ENCODE measurements at places on chromosomes 13 and 19.
A peak's percentile ranks its signal among the peaks of the same experiment; 100 is the strongest.

DNA sequence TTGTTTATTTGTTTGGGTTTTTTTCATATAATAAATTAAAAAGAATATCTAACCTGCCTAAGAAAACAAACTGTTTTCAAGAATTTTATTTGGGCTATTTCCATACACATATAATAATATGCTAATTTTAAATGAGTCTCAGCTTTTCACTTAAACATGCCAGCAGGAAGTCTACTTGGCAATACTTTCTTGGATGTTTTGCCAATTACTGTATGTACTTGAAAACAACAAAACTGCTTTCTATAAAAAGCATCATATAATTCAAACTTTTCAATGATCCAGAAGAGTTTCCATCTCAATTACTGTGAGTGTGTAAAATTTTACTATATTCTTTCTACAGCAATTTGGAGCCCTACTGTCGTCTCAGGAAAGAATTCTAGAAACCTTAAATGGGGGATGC lies 961.2 kb downstream of the PCDH17 start:
- no peak for DNase-seq

- no peak for DNase-seq
These were observed 26.2 kb downstream of the CELF5 start for GRCh38 chr19:3250675-3251074.

DNA sequence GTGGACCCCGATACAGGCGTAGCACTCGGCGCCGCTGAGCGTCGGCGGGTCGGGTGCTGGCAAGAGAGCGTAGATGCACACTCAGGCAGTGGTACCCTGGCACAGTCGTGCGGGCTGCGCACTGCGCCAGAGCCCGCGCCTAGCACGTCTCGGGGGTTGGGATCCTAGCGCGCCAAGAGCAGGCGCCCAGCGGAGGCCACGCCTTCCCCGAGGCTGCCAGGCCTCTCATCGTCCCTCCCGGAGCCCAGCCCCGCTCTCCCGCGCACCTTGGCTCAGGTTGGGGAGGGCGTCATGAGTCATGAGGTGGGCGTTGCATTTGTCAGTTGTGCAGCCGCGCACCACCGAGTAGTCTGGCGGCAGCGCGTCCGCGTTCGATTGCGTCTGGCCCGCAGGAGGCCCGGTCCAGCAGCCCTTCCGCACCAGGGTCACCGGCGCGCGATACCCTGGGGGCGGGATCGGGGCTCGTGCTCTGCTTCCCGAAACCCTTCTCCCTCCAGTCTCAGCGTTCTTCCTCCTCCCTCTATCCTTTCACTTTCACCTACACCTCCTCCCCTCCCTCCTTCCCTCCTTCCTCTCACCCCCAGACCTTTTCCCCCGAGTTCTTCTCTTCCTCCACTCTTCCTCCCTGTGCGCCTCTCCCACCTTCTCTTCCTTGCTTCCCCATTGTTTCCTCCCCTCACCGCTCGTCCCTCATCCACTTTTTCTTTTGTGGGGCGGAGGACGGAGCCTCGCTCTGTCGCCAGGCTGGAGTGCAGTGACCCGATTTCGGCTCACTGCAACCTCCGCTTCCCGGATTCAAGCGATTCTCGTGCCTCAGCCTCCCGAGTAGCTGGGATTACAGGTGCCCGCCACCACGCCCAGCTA lies 3.5 kb downstream of the LYPD5 start:
- peak; percentile 63 for DNase-seq

- no peak for DNase-seq
These were observed 7.6 kb downstream of the TPT1 start for GRCh38 chr13:45333251-45333976.

GRCh38 chr19:48469934-48470680 lies 938 bp downstream of the CYTH2 start:
- DNase-seq, result no peak

- no peak for DNase-seq
These were observed 30.1 kb downstream of the GSX1 start for GRCh38 chr13:27822258-27822872.

GRCh38 chr13:35086667-35087066 lies 144.6 kb downstream of the NBEA start:
- DNase-seq, result no peak

- DNase-seq, result no peak
These were observed 1.7 kb downstream of the ATP13A1 start for GRCh38 chr19:19661675-19662251.

DNA sequence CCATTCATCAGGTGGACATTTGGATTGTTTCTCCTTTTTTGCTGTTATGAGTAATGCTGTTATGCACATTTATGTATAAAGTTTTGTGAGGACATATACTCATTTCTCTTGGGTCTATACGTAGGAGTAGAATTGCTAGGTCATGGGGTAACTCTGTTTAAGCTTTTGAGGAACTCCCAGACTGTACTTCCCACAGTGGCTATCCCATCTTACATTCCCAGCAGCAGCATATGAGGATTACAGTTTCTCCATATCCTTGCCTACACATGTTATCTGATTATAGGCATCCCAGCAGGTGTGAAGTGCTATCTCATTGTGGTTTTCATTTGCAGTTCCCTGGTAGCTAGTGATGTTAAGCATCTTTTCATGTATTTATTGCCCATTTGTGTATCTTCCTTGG lies 5.9 kb downstream of the ZSCAN22 start:
- no peak for DNase-seq

- DNase-seq, result no peak
These were observed 17.0 kb downstream of the ERFL start for GRCh38 chr19:41910992-41911888.

GRCh38 chr13:113058129-113058987 lies 47.2 kb upstream of the F7 start:
- DNase-seq, result no peak

DNA sequence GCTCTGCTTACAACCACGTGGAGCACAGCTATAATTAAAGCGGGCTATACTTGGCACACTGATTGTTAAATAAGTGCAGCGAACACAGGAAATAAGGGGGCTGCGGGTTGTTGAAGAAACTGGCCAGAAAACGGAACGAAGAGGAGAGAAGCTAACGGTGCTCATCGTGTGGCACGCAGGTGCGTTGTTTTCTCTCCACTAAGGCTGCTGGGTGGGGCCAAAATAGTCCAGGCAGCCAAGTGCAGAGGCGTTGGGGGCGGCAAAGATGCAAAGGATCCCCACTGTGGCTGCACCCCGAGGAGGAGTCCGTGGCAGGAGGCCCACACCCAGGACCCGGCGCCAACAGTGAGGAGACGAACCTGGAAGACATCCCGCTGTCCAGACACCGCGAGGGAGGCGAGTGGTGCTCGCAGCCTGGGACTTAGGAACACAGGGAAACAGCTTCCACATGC lies 8.1 kb upstream of the ARL11 start:
- no peak for DNase-seq

DNA sequence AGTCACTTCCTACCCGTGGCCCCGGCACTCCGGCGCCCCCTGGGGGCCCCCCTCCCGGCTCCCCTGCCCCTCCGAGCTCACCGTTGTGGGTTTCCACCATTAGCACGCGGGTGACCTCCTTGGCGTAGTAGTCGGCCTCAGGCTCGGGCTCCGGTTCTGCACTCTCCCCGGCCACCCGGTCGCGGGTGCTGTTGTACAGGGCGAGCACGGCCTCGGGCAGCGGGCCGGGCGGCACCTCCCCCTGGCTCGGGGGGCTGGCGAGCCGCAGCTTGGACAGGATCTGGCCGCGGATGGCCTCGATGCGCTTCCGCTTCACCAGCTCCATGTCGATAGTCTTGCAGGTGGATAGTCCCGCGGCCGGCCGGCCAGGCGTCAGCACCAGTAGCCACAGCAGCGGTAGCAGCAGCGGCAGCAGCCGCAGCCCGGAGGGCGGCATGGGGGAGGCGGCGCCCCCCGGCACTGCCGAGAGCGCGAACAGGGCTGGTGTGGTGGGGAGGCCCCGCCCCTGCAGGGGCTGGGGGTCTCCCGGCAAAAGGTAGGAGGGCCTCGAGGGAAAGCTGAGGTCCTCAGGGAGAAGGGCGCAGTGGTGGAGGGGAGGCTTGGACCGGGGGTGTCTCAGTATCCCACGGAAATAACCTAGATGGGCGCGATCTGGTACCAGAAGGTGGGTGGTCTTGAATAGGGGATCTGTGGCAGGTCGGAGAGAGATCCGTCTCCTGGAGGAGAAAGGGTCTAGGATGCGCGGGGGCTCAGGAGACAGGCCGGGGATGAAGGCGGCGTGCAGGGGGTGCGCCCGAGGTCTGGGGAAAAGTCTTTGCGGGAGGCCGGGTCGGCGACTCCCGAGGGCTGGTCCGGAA lies 885 bp downstream of the TGFB1 start:
- peak; percentile 68 for DNase-seq

DNA sequence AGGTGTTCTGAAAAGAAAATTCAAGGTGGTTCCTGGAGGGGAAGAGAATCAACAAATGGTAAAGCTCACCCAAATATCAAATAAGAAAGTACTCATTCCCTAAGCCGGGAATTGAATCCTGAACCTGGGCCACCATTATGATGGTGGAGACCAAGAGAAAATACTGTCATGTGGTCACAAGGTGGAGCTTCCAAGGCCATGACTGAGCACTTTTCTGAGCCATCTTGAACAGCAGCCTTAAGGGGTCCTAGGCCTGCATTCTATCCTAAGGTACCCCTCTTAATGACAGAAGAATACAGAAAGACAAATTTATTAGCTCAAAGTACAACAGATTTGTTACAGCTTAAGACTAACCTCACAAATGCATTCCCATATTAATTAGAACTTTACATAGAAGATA lies 9.6 kb downstream of the ZNF431 start:
- no peak for DNase-seq

GRCh38 chr19:3338541-3339181 lies 27.7 kb upstream of the NFIC start:
- peak; percentile 25 for DNase-seq

DNA sequence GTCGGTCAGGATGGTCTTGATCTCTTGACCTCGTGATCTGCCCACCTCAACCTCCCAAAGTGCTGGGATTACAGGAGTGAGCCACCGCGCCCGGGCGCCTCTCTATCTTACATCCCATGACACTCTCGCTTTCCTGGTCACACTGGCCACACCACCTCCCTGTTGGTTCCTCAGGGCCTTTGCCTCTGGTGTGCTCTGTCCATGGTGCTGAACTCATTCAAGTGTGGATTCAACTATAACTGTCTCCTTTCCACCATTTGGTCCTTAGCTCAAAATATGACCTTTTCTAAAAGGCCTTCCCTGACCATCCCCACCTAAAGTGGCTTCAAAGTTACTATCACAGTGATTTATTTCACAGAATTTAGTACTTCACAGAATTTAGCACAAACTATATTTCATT lies 3.7 kb upstream of the SMIM17 start:
- no peak for DNase-seq

- DNase-seq, result no peak
These were observed 308.1 kb downstream of the COG6 start for GRCh38 chr13:39963612-39964011.

DNA sequence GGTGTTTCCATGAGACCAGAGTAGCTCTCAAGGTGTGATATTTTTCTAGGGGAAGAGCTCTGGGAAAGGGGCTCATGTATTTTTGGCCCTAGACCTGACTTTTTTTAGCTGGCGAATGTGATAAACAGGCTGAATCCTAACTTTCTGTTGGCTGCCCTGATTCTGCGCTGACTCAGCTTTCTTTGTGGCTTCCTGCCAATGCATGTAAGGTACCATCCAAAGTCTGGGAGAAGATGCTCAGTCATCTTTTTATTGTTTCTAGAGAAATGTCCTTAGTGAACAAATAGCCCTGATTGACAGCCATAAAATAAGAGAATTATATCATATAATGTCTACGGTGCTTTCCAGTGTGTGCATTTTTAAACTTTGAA lies 113.6 kb upstream of the MBNL2 start:
- no peak for DNase-seq

- DNase-seq, result no peak
These were observed 108.7 kb upstream of the MBNL2 start for GRCh38 chr13:97113231-97114001.

DNA sequence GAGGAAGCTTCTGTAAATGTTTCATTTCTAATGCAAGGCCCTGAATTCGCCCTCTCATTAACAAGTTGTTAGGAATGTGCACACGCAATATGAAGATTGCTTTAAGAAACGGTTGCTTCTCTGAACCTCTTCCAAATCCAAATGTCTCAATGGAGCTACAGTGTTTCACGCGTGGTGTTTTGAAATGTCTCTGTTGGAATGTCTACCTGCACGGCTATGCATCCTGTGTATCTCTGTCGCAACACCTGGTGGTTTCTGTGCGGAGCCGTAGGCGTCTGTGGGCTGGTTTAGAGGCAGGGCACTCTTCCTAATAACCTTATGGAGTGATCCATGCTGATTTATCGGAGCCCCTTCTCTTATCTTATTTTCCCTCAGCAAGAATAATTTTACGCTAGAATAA lies 1584.2 kb upstream of the SLC10A2 start:
- no peak for DNase-seq

DNA sequence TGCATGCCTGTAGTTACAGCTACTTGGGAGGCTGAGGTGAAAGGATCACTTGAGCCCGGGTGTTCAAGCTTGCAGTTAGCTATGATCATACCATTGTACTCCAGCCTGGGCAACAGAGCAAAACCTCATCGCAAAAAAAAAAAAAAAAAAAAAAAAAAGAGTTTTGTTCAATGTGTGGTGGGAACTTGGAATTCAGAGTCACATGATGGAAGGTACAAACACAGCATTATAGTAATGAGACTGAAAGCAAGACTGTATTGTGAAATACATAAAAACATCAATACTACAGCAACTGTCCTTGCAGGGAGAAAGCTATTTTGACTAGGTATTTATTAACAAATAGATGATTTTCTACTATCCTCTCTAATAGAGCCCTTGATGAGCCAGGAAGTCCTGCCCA lies 393.2 kb downstream of the DLEU7 start:
- no peak for DNase-seq

DNA sequence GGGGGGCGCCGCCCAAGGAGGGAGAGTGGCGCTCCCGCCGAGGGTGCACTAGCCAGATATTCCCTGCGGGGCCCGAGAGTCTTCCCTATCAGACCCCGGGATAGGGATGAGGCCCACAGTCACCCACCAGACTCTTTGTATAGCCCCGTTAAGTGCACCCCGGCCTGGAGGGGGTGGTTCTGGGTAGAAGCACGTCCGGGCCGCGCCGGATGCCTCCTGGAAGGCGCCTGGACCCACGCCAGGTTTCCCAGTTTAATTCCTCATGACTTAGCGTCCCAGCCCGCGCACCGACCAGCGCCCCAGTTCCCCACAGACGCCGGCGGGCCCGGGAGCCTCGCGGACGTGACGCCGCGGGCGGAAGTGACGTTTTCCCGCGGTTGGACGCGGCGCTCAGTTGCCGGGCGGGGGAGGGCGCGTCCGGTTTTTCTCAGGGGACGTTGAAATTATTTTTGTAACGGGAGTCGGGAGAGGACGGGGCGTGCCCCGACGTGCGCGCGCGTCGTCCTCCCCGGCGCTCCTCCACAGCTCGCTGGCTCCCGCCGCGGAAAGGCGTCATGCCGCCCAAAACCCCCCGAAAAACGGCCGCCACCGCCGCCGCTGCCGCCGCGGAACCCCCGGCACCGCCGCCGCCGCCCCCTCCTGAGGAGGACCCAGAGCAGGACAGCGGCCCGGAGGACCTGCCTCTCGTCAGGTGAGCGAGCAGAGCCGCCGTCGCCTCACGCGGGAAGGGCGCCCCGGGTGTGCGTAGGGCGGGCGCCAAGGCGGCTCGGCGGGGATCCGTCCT lies at the start of gene RB1:
TSS of gene RB1 (plus strand) at position 393 of the 784 bp plus-strand sequence. CDS start at position 555, 162 bp downstream.
- DNase-seq, result peak; percentile 87

Measured in stimulated activated CD8-positive, alpha-beta memory T cell treated with anti-CD3 and anti-CD28 coated beads, Interleukin-12 subunit alpha, Interleukin-12 subunit beta, amount 100 ng/mL, for 4 hours (primary cell).